Brain (organoid and tissue), 16 donors: ENCODE measurements at places on chromosomes 16 and 17.

DNA sequence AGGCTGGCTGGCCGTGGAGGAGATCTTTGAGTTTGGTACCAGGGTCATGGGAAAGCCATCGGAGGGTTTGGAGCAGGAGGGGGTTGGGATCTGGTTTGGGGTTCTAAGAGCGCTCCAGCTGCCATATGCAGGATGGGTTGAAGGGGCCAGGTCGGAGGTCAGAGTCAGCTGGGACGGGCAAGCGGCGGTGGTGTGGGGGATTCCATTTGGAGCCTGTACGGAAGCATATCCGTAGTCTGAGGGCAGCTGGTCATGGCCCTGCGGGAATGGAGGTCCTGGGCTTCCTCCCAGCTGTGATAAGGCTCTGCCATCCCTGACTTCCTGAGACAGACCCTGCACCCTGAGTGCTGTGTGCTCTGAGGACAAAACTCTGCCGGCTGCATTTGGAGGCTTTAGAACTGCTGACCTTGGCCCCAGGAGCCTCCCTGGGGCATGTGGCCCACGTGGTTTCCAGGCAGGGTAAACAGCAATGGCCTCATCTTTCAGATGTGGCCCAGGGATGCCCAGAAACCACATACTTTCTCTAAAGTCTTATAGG lies 46.5 kb downstream of the ATP2C2 start:
- no peak for DNase-seq

- no peak for DNase-seq
Observed at GRCh38 chr17:55720919-55721836, 1.5 kb downstream of the TMEM100 start.

- no peak for DNase-seq
Observed at GRCh38 chr17:16129441-16130205, 85.7 kb downstream of the NCOR1 start.

DNA sequence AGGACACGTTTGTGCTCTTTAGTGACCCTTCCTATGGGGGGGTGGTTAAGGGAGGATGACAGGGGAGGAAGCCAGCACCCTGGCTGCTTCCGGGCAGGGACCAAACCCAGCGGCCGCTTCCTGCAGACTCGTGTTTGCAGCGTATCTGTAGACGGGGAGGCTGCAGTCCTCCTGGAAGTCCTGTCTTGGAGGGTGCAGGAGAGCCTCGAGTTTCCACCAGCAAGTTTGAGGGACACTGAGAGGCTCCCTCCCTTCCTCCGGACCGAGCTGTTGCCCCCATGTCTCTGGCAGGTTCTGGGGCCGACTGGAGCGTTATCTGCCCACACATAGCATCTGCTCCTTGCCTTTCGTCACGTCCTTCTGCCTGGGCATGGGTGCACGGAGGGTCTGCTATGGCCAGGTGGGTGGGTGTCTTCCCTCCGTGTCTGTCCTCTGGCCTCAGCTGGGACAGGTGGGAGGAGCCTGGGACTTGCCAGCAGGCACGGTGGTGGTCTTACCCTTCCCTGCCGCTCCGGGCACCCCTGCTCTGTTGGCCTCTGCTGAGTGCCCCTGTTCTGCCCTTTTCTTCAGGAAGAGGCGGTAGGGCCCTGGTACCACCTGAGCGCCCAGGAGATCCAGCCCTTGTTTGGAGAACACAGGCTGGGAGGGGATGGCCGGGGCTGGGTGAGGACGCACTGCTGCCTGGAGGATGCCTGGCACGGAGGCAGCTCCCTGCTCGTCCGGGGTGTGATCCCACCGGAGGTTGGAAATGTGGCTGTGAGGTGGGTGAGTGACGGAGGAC lies 8.8 kb downstream of the ENGASE start:
- DNase-seq: no peak

DNA sequence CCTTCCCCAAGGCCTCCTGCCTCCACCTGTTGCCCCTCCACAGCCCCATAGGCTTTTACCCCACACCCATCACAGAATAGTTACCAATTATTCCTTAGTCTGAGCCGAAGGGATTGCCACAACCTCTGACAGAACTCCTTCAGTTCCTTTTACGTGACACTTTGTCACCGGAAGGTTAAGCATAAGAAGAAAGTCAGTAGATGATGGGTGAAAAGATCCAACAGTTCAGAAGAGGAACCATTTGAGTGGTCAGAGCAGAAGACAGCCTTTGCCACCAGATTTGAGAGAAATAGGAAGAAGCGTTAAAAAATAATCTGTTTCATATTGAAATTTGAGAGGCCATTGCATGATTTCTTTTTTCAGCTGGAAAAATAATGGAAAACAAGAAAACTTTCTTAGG lies 1.2 kb downstream of the SRR start:
- no peak for DNase-seq

DNA sequence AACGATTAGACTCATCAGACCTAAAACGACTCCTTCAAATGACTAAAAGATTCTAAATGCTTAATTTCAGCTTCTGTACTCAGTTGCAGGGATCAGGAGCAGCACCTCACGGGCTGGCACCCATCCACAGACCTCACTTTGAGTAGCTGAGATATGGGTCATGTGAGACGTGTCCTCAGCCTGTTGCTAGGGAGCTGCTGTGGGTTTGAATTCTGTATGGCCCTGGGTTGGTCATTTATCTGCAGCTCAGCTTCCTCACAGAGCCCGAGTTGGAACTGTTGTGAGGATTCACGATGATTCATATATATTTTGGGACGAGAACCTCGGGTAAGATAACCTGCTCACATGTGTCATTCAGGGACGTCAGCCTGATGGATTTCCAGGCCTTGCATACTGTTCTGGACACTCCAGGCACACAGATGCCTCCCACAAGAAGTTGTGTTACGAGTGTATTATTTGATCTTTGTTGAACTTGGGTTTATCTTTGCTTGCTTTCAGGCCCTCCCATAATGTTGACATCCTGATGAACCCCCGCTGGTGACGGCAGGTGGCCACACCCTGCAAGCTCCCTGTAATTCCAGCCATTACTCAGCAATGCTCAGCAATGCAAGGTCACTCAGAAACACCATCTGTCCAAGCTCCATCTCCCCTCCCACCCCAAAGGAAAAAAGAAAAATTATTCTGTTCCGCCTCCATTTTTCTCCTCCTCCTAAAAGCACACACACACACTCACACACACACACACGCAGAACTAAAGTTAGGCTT lies 137.6 kb downstream of the RBFOX3 start:
- no peak for DNase-seq

DNA sequence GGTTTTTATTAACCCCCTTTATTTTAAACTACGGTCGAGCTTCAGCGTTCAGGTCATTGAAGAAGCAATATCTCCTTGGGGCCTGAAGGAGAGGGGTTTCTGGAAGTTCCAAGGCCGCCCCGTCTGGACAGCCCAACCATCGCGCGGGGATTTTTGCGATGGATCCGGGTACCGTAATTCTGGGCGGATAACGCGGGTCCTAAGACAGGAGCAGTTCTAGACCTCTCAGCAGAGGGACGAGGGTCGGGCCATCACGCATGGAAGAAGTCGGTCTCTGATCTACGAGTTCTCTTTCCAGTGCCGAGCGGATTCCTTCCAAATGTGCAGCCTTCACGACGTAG lies 3.6 kb downstream of the BORCS6 start:
- no peak for DNase-seq

GRCh38 chr17:48915459-48916282 lies 7.5 kb downstream of the UBE2Z start:
- DNase-seq: no peak

GRCh38 chr16:16096121-16096857 lies 127.0 kb downstream of the ABCC6 start:
- no peak for DNase-seq

- DNase-seq: no peak
Observed at GRCh38 chr17:81825841-81826466, 7.1 kb downstream of the MCRIP1 start.

- DNase-seq: no peak
Observed at GRCh38 chr17:39706921-39707337, 7.1 kb downstream of the ERBB2 start.

GRCh38 chr16:89334988-89335802 lies 117.7 kb downstream of the ZNF778 start:
- no peak for DNase-seq

DNA sequence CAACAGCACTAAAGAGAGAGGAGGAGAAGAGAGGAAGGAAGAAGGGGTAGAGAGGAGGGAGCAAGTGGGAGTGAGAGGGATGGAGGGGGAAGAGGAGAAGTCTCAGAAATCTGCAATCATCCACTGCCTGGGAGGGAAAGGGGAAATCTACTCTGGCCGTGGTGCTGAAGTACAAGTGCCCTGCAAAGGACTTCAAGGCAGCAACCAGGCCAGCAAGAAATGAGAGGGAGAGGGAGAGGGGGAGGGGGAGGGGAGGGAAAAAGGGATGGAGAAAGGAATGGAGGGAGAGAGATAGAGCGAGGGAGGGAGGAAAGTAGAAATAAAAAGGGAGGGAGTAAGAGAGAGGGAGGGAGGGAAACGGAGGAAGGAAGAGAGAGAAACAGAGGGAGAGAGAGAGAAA lies 130.8 kb upstream of the EEF2KMT start:
- DNase-seq: no peak

- DNase-seq: no peak
Observed at GRCh38 chr17:59454633-59455105, 110.7 kb upstream of the DHX40 start.

DNA sequence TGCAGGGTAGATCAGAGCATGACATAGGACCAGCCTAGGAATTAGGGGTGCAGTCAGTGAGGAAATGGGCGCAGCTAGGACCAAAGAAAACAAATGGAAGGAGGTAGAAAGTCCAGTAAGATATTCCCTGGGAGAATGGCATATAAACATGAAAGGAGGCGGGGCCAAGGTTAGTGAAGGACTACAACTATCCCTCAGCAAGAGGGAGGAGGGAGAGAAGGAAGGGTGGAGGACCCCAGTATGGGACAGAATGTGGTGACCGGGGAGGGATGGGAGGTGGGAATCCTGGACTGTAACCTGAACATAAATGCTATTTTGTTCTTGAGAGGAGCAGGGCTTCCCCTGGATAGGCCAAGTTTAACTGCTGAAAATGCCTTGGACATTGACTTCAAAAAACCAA lies 22.8 kb downstream of the ITGB3 start:
- DNase-seq: no peak

DNA sequence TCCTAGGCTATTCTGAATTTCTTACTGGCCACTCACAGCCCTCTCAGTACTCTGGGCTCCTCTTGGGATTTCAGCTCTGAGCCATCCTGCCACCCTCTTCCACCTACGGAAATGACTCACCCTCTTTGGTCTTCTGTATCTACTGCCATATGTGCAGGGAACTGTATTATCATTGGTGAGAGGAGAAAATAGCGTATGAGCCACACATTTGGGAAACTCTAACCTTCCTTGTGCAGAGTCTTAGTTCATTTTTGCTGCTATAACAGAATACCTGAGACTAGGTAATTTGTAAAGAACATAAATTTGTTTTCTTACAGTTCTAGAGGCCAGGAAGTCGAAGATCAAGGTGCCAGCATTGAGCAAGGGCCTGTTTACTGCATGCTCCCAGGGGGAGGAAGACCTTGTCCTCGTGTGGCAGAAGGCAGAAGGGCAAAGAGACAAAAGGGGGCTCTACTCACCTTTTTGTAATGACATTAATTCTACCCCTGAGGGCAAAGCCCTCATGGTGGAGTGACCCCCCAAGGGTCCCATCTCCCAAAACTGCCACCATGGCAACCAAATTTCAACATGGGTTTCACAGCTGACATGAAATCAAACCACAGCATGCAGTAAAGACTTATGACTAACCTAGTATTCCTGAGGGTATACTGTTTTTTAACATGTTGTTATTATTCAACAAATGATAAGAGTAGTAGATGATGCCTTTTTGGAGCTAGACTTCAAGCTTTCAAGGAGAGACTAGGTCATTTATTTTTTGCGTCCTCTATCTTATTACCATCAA lies 191.8 kb downstream of the PRKCA start:
- no peak for DNase-seq

- DNase-seq: peak; percentile 57
Observed at GRCh38 chr16:69397821-69398521, 12.2 kb upstream of the TERF2 start.

- peak; percentile 16 for DNase-seq
Observed at GRCh38 chr17:39071573-39071972, 79.9 kb downstream of the PLXDC1 start.

DNA sequence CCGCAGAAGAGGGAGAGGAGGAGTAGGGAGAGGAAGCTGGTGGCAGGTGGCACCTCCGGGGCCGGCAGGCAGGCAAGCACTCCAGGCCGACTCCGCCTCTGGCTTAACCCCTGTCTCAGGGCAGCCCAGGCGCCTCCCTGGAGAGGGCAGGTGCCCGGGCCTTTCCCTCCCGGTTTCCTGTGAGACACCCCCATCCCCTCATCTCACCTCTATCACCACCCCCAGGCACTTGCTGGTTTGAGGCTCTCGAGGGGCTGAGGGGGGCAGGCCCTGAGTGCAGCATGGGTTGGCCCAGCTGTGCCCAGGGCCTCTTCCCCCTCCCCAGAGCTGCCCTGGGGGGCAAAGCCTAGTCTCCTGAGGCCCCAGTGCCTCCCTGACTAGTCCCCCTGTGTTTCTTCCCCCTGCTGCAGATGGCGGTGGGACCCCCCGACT lies 6.0 kb downstream of the DOC2A start:
- no peak for DNase-seq

- peak; percentile 76 for DNase-seq
Observed at GRCh38 chr17:46942441-46943217, 19.7 kb downstream of the GOSR2 start.

- no peak for DNase-seq
Observed at GRCh38 chr16:71250461-71251235, 20.1 kb upstream of the HYDIN start.

GRCh38 chr17:18076936-18077335 lies 10.8 kb upstream of the DRG2 start:
- DNase-seq: no peak

DNA sequence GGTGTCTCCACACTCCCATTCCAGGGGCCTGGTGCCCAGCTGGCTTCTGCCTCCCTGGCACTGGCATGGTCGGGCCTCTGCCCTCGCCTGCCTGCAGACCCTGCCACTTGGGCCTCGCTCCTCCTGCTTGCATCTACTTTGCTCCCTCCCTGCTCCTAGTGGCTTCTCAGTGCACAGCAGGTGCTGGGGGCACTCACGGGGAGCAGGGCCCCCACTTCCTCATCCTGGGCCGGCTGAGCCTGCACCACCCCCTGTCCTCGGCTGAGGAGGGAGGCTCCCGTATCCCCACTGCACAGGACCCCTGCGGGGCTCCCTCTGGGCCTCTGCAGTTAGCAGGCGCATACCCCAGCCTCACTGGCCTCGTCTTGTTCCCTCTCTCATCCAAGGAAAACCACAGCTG lies 35.2 kb downstream of the CIBAR2 start:
- no peak for DNase-seq
